ENCODE measurements at places on chromosomes 1 and 21.

DNA sequence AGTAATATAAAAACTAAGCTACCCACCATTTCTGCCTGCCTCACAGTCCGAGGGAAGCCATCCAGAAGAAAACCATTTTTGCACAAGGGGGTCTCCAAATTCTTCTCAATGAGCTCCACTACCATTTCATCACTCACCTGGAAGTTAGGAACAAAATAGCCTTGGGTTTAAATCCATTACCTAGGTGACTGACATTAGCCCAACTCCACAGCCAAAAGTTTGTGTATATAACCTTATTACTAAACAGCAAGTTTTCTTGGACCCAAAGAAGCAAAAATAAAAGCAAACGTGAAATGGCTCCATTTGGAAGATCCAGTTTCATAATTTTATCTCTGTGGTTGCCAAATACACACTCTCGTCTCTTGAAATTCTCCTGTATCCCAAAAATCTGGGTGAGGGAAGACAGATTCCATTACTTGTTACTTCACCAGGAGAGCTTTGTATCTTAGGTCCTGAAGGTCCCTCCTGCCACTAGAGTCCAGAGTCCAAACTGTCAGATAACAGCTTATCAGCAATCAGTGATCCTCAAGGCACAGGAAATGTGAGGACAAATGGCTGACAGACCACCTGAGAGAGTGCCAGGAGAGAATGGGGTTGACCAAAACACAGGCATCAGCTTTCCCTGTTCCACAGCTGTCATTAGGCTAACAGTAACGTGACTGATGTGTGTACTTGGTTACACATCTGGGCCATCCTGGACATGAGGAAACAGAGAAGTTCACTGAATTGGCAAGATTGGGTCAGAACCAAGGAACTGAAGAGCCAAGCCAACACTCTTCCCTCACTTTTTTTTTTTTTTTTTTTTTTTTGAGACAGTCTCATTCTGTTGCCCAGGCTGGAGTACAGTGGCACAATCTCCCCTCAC, 14.9 kb downstream of the AK2 start:
- no peak for DNase-seq

- no peak for DNase-seq
Measured at GRCh38 chr1:208237241-208237640, 6.9 kb downstream of the PLXNA2 start.

DNA sequence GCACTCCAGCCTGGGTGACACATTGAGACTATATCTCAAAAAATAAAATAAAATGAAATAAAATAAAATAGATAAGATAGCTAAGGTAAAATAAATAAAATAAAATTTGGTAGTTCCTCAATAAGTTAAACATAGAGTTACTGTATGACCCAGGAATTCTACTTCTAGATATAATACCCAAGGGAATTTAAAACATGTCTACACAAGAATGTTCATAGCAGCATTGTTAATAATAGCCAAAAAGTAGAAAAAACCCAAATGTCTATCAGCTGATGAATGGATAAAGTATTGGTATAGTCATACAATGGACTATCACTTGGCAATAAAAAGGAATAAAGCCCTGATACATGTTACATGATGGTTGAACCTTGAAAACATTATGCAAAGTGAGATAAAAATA, 47.8 kb downstream of the CEP350 start:
- DNase-seq = no peak

GRCh38 chr1:167512046-167512654, 6.2 kb downstream of the CD247 start:
- no peak for DNase-seq

DNA sequence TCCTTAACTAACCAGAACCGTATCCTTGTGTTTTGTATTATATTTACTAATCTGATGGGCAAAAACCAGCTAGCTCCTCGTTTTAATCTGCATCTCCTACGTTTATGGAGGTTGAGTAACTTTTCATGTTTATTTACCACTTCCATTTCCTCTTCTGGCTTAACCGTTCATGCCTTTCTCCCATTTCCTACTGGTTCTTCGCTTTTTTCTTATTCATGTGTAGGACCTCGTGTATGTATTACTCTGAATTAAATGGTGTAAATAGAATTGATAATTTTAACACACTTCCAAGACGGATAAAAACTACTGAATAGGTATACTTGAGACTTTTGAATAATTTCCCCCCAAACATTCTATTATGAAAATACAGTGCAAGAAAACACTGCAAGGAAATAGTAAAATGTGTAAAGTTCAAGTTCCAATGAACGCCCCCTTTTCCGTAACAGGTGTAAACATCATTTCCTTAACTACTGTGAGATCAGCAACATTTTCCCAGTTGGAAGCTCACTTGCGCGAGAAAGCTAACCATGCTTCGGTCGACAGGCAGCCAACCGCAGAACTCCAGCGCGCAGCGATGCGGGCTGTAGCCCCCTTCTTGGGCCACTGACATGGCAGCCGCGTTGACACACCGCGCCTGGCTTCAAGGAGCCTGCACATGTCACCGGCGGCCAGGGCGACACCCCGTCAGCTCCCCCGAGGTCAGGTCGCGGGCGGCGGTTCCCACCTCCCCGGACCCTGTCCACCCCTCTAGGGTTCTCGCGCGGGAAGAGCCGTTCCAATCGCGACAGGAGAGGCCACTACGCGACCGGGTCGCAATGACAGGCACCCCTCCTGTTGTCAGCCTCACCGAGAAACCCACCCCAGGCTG, 816 bp downstream of the EDEM3 start:
- DNase-seq = peak; percentile 13

- DNase-seq = no peak
Measured at GRCh38 chr1:178192686-178193085, 98.8 kb downstream of the RASAL2 start.

DNA sequence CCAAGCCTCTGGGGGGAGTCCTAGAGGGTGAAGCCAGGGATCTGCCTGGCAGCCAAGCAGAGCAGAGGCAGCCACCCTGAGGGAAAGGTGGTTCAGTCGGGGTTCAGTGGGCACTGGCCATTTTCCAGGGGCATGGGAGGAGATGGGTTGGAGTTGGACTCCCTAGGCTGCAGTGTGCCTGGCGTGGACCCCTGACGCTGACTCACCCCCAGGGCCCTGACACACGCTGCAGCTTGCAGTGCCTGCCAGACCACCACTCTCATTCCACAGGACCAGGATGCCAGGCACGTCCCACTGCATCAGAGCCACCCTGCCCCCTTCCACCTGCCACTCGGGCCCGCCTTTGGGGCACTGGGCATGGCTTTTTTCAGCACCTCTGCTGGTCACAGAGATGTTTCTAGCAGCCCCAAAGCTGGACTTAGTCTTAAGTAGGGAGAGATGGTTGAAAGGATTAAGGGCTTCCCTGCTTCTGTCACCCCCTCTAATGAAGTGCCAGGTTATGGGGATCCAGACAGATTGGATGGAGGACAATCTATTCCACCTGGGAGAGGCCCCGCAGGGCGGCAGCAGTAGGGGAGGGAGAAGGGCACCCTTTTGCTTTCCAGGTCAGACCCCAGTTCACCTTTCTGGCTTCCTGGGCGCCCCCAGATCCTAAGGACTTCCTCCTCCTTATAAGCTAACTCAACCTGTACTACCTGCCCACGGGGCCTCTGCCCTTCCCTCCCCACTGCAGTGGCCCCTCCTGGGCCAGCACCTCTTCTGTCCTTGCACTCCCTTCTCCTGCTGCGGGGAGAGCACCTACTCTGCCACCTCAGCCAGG, 1.6 kb downstream of the SYT2 start:
- no peak for DNase-seq

GRCh38 chr1:228513236-228513900, 26.2 kb downstream of the RNF187 start:
- no peak for DNase-seq

DNA sequence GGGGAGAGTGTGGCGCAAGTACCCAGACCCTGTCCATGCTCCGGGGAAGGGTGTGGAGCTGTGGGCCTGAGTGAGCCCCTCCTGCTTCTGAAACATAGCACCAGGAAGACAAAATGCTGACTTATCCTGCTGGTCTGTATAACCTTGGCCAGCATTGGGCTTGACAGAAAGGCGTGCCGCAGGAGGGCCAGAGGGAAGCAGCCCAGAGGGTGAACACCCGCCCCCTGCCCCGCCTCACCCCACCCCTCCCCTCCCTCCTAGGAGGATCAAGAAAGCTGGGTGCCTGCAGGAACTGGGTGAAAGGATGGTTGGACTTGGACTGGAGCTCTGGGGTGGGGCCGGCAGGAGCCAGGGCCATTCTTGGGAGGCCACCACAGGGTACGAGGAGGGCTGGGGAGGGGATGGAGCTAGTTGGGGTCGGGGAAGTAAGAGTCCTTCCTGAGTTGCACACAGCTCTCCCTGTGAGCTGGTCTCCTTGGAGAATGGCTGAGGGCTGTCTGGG, 27.1 kb downstream of the PTPRF start:
- DNase-seq = no peak

GRCh38 chr1:45205011-45205909, 1.1 kb downstream of the ZSWIM5 start:
- no peak for DNase-seq

GRCh38 chr1:196558411-196558810, 49.8 kb downstream of the KCNT2 start:
- no peak for DNase-seq

DNA sequence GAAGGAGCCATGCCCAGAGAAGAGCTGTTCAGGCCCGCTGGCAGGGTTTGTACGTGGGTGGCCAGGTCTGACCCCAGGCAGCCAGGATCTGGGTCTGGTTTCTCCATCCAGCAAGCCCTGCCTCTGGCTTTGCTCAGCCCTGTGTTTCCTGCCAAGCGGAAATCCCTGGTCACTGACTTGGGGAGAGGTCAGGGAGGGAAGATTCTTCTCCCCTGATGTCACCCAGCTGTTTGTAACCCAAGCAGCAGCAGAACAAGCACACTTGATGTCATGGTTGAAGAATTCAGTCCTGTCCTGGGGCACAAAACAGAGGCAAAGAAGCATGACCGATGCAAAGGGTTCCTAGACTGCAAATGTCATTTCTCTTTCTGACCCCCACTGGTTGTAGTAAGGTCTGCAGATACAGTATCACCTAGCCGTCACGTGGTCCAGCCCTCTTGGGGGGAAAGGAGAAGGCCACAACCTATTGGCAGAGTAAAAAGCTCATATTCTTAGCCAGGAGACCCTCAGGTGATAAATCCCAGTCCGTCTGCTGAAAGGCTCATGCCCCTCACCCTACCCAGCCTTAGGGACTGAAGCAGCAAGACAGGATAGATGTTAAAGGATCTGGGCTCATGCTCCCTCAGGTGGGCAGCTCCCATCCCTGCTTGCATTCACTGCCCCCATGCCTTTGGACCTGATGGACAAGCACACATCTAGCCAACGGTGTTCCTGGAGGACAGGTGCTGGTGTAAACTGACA, 120.9 kb downstream of the SYT2 start:
- no peak for DNase-seq

GRCh38 chr1:14788080-14788479, 189.6 kb downstream of the KAZN start:
- no peak for DNase-seq

- no peak for DNase-seq
Measured at GRCh38 chr1:117967477-117967876, 37.9 kb downstream of the WDR3 start.

- no peak for DNase-seq
Measured at GRCh38 chr1:40887012-40887378, 24.8 kb upstream of the CITED4 start.

- DNase-seq = peak; percentile 14
Measured at GRCh38 chr1:38818175-38818976, 41.2 kb downstream of the RRAGC start.

DNA sequence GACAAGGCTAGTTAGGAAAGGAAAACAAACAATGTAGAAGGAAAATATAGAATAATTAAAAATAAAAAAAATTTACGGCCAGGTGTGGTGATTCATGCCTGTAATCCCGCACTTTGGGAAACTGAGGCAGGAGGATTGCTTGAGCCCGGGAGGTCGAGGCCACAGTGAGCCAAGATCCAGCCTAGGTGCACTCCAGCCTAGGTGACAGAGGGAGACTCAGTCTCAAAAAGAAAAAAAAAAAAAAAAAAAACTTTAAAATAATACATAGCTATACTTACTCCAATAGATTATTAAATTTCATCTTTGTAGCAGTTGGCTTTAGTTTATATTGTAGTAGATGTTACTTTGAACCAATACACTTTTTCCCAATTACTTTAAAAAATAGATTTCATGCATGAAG, 32.0 kb downstream of the LIN9 start:
- DNase-seq = no peak

- no peak for DNase-seq
Measured at GRCh38 chr1:69103705-69104385, 463.9 kb upstream of the LRRC7 start.

DNA sequence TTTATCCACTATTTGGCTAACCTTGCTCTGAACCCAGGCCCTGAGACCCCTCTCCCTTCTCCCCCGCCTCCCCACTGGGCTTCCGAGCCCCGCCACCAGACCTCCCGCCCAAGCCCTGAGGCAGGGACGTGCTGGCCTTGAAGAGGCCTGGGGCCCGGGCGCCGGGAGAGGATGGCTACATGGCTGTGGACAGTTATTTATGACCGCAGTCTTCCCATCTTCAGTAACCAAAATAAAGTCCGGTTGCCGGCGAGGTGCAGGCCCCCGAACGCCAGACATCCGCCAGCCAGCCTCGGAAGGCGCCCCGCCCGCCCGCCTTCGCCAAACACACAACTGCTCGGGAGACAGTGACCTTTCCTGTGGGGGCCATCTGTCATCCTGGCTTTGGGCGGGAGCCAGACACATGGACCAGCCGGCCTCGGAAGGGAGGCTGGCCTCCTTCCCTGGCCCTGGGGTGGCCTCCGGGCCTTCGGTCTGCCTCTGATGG, 69.0 kb downstream of the DHRS3 start:
- no peak for DNase-seq

GRCh38 chr1:209431402-209431801, 152.1 kb upstream of the CAMK1G start:
- no peak for DNase-seq

GRCh38 chr1:9182784-9183257, 51.8 kb upstream of the H6PD start:
- no peak for DNase-seq

GRCh38 chr1:7550981-7551380, 220.1 kb upstream of the VAMP3 start:
- no peak for DNase-seq

DNA sequence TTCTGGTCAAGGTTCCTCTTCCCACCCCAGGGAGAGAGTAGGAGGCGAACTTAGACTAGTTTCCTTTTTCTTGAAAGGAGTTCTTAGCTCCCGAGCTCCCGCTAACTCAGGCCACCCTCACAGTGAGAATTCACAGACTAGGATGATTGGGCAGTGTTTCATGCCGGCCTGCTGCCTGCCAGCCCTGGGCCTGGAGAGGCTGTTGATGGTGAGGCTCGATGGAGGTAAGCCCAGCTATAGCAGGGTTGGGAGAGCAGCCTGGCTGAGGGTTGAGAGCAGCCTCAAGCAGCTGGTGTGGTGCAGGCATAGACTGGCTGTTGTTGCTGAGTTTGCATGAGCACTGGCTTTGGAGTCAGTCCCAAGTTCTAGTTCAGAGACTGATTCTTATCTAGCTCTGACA, 274.4 kb downstream of the MATN1 start:
- DNase-seq = no peak

All from stimulated activated CD8-positive, alpha-beta memory T cell treated with anti-CD3 and anti-CD28 coated beads, Interleukin-2, amount 100 ng/mL, for 1 hour (primary cell).